ENCODE measurements at places on chromosomes 5 and 9. TPM values are rescaled to one million over a fixed set of nuclear protein-coding genes. Genes with fewer than 3 reads are reported as not detected.

- no peak for DNase-seq
These were observed 10.1 kb downstream of the BRD3OS start for GRCh38 chr9:134035041-134036039.

Gene DMRT3
- not detected for total RNA-seq

DNA sequence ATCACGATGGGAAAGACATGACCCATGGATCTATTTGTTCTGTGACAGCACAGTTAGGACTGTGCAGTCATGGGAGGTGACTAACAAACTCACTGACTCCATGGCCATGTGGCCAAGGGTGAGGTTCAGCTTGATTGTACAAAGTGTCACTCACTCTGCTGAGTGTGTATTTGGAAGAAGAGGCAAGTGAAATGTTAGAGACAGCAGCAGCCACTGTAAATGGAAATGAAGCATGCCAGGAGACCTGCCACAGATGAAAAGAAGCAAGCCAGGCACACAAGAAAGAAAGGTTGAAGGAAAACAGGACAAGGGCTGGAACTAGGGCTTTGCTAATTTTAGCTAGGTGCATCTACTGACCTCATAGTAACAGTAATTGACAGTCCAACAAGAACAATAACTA is 42.7 kb upstream of the PALM2AKAP2 start:
- no peak for DNase-seq

Gene KIF4B
- total RNA-seq = 0.05 TPM

Gene ADAMTS19
- total RNA-seq = not detected

- no peak for DNase-seq
These were observed 111.3 kb downstream of the NUDT12 start for GRCh38 chr5:103451261-103451660.

- DNase-seq = no peak
These were observed 50.0 kb upstream of the ABL1 start for GRCh38 chr9:130785053-130785452.

- peak; percentile 19 for DNase-seq
These were observed 144.7 kb downstream of the TRPM6 start for GRCh38 chr9:74742792-74743730.

Gene ANKRD20A1
- total RNA-seq = 1.2 TPM

DNA sequence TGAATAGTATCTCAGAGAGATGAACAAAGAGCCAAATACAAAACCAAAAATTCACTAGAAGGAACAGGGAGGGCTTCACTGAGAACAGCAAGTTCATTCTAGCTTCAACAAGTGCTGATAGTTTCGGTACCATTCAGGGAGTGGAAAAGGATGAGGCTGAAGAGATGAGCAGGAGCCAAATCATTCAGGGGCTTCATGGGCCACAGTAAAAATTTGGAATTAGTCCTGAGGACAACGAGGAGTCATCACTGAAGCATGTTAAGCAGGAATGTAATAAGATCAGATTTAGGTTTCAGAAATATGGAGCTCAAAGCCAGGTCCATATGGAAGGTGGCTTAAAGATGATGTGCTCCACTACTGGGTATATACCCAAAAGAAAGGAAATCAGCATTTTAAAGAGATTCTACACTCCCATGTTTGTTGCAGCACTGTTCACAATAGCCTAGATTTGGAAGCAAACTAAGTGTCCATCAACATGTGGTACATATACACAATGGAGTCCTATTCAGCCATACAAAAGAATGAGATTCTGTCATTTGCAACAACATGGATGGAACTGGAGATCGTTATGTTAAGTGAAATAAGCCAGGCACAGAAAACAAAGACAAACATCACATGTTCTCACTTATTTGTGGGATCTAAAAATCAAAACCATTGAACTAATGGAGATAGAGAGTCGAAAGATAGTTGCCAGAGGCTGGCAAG is 36.2 kb downstream of the SPOCK1 start:
- DNase-seq = no peak

GRCh38 chr9:74006935-74007334 is 490.2 kb upstream of the RORB start:
- DNase-seq = no peak

DNA sequence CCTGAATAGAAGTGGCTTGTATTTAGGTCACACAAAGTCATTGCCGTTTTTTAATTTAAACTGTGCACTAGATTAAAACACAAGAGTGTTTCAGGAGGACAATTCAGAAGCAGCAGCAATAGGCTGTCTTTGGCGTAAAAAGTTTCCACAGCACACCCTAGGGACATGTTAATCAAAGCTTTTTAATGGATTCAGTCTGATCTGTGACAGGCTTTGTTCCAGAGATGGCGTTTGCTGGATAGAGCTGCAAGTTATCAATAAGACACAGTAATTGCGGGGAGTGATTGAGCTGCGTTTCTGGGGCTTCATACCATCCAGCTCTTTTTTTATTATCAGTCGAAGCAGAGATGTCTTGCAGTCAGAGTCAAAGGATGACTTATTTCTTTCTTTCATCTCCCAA is 300.3 kb downstream of the ZNF608 start:
- DNase-seq = no peak

Gene GFRA3
- total RNA-seq = not detected

DNA sequence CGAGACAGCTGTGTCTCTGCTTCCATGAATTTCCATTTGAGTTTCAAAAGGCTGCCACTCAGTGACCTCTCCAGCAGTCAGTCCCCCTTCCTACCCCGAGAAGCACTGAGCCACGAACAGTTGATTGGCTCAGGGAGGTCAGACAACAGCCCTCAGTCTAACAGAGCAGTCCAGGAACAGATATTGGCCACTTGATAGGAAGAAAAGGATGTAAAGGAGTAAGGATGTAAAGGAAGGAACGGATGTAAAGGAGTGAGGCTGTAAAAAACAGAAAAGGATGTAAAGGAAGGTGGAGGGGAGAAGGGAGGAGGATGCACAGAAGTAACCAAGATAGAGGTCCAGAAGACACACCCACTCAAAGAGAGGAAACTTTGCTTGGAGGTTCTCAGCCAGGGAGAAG is 3.2 kb upstream of the NR4A3 start:
- no peak for DNase-seq

- no peak for DNase-seq
These were observed 282.6 kb downstream of the ZNF608 start for GRCh38 chr5:124463851-124464250.

GRCh38 chr9:114167591-114168091 is 12.3 kb downstream of the COL27A1 start:
- no peak for DNase-seq
